ENCODE measurements at places on chromosomes 1 and 21. TPM values are rescaled to one million over a fixed set of nuclear protein-coding genes. Genes with fewer than 3 reads are reported as not detected.

EPHB2 gene
- total RNA-seq: 7.5 TPM

FCGR3B gene
- not detected for total RNA-seq

AIM2 gene
- 1.5 TPM for total RNA-seq

TMOD4 gene
- 1.4 TPM for total RNA-seq

TBX19 gene
- total RNA-seq: 1.1 TPM

OR2T35 gene
- total RNA-seq: not detected

- no peak for DNase-seq
- H3K27ac ChIP-seq: no peak overlapping the region
- no peaks in the 10 kb centered on the region for H3K36me3 ChIP-seq
Observed at GRCh38 chr1:117794073-117794472, 135.3 kb downstream of the GDAP2 start.

GRCh38 chr1:164155347-164155746 lies 403.6 kb upstream of the PBX1 start:
- H3K27me3 ChIP-seq: no peaks in the 10 kb centered on the region
- H3K4me1 ChIP-seq: no peaks in the 10 kb centered on the region
- H3K36me3 ChIP-seq: no peaks in the 10 kb centered on the region
- H3K4me3 ChIP-seq: no peak overlapping the region

DNA sequence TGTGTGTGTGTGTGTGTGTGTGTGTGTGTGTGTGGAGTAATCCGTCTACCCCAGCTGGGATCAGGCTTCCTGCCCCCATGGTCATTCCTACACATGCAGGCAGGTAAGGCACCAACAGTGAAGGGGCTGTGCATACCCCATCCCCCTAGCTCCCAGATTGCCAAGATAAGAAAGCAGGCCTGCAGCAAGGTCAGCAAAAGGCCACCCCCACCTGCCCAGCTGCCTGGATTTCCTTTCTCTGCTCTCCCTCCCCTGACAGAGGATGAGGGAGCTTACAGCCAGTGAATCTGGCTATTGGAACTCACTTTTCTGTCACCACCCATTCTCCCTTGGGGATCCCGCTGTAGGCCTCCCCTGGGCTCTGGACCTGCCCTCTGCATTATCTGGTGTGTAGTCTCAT lies 7.9 kb downstream of the ALX3 start:
- no peak overlapping the region for H3K27ac ChIP-seq
- peaks cover 3% of the 10 kb centered on the region for H3K36me3 ChIP-seq
- DNase-seq: no peak
- peaks cover 5% of the 10 kb centered on the region for H3K4me1 ChIP-seq

DNA sequence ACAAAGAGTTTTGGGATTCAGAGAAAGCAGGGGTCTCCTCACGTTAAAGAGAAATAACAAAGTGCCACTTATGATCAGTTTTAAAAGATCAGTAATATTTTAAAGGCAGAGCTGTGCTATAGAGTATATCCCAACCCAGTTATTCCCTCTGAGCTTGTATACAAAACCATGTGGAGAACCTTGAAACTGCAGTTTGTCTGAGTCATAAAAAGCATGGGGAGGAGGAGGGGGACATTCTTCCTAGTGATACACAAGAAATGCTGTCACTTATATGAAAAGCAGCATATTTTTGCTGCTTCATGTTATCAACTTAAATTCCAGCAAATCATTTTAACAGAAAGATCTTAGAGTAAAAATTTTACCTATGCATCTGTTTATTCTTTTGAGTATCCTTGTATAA lies 244.5 kb downstream of the GPR52 start:
- H3K27me3 ChIP-seq: no peaks in the 10 kb centered on the region
- no peaks in the 10 kb centered on the region for H3K36me3 ChIP-seq
- peak; percentile 32 for DNase-seq
- H3K27ac ChIP-seq: no peak overlapping the region
- no peak overlapping the region for H3K4me3 ChIP-seq
- no peaks in the 10 kb centered on the region for H3K4me1 ChIP-seq

DNA sequence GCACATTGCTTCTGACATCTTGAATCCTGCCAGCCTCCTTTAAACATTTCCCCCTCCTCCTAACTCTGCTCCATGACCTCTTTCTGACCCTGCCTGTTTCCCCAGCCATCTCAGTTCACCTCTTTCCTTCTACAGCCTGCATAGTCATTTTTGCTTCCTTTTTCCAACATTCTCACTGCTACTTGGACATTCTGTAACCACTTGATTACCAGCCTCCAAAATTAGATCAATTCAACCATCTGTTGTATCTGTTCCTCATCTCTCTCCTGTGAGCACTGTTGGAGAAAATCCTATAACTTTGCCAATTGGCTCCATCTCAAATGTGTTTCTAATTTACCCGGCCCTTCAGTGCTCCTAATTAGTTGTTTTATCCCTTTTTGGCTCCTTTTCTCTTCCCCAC lies 27.5 kb upstream of the GPR88 start:
- no peak for DNase-seq
- H3K36me3 ChIP-seq: no peaks in the 10 kb centered on the region
- no peak overlapping the region for H3K4me3 ChIP-seq
- H3K27me3 ChIP-seq: no peaks in the 10 kb centered on the region
- no peaks in the 10 kb centered on the region for H3K4me1 ChIP-seq

- H3K27ac ChIP-seq: no peak overlapping the region
- peaks cover 12% of the 10 kb centered on the region for H3K4me1 ChIP-seq
- H3K36me3 ChIP-seq: no peaks in the 10 kb centered on the region
Observed at GRCh38 chr1:201376107-201376463, 1.4 kb downstream of the TNNT2 start.

GRCh38 chr1:10511494-10511885 lies 36.7 kb downstream of the PEX14 start:
- H3K4me1 ChIP-seq: peaks cover 28% of the 10 kb centered on the region
- H3K27ac ChIP-seq: peak overlapping the region; percentile 72
- H3K36me3 ChIP-seq: no peaks in the 10 kb centered on the region
- DNase-seq: no peak
- H3K4me3 ChIP-seq: peak overlapping the region; percentile 31

- no peak for DNase-seq
- no peak overlapping the region for H3K27ac ChIP-seq
- no peaks in the 10 kb centered on the region for H3K4me1 ChIP-seq
- H3K27me3 ChIP-seq: no peaks in the 10 kb centered on the region
- no peak overlapping the region for H3K4me3 ChIP-seq
- no peaks in the 10 kb centered on the region for H3K36me3 ChIP-seq
Observed at GRCh38 chr1:248802454-248802853, 23.3 kb downstream of the SH3BP5L start.

DNA sequence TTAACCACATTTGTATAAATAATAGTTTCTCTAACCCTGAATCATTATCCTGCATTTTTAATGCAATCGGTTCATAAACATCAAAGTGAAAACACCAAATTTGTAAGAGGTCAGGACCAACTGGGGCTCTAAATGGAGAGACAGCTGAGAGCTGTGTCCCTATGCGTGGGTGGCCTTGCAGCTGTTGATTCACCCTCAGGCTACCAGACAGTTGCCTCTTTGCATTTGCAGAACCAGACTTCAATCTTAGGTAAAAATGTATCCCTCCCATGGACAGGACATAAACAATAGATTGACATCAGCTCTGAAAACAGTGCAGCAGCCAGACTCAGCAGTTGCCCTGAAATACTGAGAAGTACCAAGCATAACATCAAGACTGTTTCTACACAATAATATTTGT lies 8.8 kb upstream of the TGFB2 start:
- H3K4me3 ChIP-seq: no peak overlapping the region
- no peaks in the 10 kb centered on the region for H3K36me3 ChIP-seq
- no peak overlapping the region for H3K27ac ChIP-seq
- H3K27me3 ChIP-seq: no peaks in the 10 kb centered on the region
- peaks cover 7% of the 10 kb centered on the region for H3K4me1 ChIP-seq
- DNase-seq: peak; percentile 34

GRCh38 chr1:27862671-27863537 lies 9.4 kb upstream of the THEMIS2 start:
- no peak overlapping the region for H3K4me3 ChIP-seq
- peak overlapping the region; percentile 47 for H3K27ac ChIP-seq
- no peaks in the 10 kb centered on the region for H3K27me3 ChIP-seq

GRCh38 chr1:172745014-172745413 lies 86.1 kb downstream of the FASLG start:
- DNase-seq: peak; percentile 78
- no peak overlapping the region for H3K4me3 ChIP-seq
- H3K4me1 ChIP-seq: peaks cover 24% of the 10 kb centered on the region
- no peaks in the 10 kb centered on the region for H3K36me3 ChIP-seq
- H3K27me3 ChIP-seq: peaks cover 11% of the 10 kb centered on the region
- H3K27ac ChIP-seq: no peak overlapping the region
